Activated CD4-positive, CD25-positive, alpha-beta regulatory T cell (primary cell): ENCODE measurements at places on chromosomes 3 and 15.

DNA sequence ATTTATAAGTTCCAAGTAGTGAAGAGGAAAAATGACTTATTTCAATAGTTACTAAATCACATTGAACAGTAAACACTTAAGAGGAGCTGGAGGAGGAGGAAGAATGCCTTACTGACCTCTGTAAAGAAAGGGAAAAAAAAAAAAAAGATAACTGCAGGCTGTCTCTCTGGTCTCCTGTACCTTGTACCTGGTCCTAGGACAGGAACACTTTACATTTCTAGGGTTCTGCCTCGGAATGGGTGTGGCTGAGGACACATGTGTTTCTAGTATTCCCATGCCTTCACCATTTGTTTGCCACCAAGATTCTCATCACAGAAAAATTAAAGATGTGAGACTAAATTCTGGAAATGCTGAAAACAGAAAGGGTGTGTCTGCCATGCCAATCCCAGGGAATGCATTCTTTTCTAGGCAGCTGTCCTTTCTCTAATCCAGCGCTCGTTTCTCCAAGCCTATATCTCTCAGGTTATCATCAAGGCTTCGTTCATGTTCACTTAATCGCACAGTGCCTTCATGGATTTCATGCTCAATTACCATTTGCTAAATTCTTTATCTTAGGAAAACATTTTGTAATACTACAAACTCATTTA lies 1208.3 kb downstream of the OTOL1 start:
- no peak for DNase-seq

DNA sequence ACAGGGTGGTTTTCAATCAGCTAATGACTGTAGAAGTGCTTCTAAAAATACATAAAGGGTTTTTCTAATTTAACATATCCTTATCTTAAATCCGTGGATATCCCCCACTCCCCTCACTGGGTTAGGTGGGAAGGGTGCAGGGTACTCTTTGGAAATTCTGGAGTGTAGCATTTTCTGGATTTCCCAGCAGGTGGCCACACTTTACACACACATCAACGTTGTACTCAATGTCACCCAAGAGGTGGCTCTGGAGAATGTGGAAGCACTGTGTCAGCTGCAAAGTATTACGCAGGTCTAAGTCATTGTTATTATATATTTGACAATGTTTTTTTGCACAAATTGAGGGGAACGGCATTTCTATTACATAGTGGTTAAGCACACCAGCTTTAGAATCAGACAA lies 168.8 kb downstream of the CHDH start:
- DNase-seq = no peak

GRCh38 chr3:25495304-25495703 lies 67.2 kb downstream of the RARB start:
- DNase-seq = no peak

DNA sequence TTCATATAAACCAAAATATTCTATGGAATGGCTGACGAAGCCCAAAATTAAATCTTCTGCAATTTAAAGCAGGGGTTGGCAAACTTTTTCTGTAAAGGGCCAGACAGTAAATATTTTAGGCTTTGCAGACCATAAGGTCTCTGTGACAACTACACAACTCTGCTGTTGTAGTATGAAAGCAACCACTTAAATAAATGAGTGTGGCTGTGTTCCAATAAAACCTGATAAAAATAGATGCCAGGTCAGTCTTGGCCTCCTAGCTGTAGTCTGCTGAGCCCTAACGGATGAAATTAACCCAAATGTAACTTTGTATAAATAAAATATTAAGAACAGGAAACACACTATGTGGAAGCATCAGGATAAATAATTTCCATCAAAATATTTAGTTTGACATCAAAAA lies 104.2 kb downstream of the FBXL22 start:
- DNase-seq = no peak

DNA sequence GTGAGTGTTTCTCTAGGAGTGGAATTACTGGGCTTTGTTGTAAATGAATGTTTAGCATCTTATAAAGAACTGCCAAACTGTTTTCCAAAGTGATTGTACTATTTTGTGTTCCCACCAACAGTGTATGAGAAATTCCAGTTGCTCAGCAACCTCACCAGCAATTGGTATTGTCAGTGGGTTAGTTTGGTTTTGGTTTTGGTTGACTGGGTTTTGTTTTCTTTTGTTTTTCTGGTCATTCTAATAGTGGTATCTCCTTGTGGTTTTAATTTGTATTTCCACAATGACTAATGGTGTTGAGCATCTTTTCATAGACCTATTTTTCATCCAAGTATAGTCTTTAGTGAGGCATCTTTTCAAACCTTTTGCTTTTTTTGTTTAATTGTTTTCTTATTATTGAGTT lies 27.1 kb downstream of the FILIP1L start:
- DNase-seq = no peak

- no peak for DNase-seq
Observed at GRCh38 chr3:105613120-105613519, 246.4 kb downstream of the ALCAM start.

DNA sequence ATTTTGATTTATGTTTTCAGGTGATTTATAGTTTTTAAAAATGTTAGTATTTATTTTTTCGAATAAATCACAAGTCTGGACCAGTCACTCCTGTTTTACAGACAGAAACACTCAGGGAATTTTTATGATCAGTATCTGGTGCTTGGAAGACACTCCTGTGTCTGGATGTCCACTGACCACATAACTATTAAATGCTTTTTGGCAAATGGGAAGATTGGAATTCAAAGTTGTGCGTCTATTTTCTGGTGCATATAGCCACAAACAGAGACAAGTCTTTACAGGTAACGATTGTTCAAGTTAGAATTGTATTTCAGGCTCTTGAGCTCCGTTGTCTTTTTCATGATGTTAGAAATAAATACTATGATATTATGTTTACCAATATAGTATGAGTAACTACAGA lies 12.2 kb downstream of the CP start:
- DNase-seq = no peak

- DNase-seq = no peak
Observed at GRCh38 chr3:155443815-155444214, 150.3 kb upstream of the STRIT1 start.

DNA sequence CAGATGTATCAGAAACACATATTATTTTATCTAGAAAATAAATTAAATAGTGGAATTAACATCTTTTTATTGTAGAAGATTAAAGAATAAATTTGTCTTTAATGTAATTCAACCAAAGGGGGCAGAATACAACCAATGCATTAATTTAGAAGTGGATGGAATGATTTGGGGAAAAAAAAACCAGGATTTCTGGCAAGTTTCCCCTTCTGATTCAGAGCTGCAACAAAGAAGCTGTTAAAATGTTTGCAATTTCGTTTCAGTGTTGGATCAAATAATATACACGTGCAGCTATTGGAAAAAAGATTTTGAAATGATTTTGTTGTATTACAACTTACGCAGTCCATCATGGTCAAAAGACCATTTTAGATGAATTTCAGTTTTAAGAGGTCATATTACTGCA lies 71.6 kb upstream of the ZNF280D start:
- no peak for DNase-seq

DNA sequence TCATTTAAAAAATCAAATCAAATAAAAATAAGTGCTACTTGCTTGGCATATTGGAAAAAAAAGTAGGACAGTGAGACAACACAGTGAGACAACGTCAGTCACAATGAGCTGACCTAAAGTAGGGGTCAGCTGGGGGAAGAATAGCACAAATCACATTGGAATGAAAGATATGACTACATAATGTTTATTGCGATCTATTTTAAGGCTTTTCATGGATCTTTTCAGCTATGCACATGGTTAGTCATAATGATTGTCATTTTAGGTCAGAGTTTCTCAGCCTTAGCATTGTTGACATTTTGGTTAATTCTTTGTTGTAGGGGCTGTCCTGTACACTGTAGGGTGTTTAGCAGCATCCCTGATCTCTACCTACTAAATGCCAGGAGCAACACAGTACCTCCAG lies 44.5 kb downstream of the CMSS1 start:
- DNase-seq = no peak

GRCh38 chr3:80550174-80550573 lies 782.4 kb upstream of the ROBO1 start:
- no peak for DNase-seq

DNA sequence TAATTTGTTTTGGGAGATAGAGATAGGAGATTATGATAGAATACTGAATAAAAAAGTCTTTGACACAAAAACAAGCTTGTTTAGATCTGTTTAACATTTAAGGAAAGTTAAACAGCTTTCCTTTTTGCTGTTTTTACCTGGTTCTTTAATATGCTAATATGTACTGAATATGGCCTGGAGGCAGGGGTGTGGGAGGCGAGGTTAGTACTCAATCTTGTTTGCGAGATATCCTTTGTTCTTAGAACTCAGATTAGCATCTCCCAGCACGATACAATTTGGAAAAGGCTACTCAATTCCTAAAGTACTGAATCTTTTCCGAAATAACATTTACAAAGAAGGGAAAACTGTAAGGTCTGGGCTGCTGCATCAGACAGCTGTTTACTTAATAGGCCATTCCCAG lies 40.8 kb upstream of the ST3GAL6 start:
- no peak for DNase-seq

DNA sequence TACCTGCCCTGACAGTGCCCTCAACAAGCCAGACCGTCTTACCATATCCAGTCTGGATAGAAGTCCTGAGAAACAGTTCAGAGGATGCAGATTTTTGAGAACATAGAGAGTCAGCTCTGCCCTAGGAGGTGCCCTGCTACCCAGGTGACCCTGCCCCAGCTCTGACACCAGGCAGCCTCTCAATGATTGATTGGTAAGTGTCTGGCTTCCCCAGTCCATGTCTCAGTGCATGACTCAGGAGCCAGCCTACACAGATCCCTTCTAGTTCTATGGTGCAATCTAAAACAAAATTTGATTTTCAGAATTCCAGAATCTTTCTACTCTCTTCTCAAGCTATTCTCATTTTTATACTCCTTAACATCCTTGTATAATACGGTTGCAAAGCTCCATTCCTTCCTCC lies 292.1 kb downstream of the VPS13C start:
- DNase-seq = no peak

DNA sequence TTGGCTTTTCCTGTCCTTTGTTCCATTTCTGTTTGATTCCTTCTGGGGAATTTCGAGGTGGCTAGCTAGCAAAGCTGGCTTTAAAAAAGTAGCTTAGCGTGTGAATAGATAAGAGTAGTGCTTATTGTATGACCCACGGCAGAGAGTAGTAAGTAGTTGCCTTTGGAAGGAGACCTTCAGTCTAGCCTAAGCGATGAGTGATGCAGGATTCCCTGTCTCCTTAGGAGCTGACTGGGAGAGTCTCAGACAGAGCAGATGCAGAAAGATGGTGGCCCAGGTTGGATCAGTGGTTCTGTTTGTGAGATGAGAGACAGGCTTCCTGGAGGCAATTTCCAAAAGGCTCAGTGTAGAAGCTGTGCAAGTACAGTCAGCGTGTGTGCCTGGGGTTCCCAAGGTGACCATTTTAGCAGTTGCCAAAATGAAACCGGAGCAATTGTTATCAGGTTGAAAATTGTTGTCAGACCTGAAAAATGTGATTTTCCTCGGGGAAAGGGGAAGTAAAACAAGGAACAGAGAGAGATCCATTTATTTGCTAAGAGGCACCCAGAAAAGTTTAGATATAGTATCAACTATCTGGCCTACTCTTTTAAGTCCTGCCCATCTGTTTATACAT lies 681 bp upstream of the IL5RA start:
- DNase-seq = no peak

GRCh38 chr3:66423791-66424190 lies 77.0 kb downstream of the LRIG1 start:
- DNase-seq = no peak

DNA sequence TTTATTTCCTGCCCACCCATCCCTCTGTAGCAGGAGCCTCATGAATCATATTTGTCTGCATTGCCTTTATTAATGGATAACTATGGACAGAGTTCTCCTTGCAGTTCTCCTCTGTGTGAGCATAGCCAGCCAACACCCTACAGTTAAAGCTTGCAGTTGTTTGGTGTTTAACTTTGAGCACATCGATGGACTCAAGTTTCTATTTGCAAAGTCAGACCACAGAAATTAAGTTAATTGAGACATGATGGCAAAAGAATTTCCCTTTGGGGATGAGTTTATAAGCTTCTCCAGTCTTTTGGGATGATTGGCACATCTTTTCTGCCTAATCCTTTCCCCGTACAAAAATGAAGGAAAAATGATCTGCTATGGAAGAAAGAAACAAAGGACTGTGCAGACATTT lies 398.9 kb upstream of the THBS1 start:
- DNase-seq = no peak

- DNase-seq = no peak
Observed at GRCh38 chr3:49655731-49656285, 18.3 kb upstream of the APEH start.

- no peak for DNase-seq
Observed at GRCh38 chr15:59819092-59819491, 130.0 kb upstream of the BNIP2 start.

DNA sequence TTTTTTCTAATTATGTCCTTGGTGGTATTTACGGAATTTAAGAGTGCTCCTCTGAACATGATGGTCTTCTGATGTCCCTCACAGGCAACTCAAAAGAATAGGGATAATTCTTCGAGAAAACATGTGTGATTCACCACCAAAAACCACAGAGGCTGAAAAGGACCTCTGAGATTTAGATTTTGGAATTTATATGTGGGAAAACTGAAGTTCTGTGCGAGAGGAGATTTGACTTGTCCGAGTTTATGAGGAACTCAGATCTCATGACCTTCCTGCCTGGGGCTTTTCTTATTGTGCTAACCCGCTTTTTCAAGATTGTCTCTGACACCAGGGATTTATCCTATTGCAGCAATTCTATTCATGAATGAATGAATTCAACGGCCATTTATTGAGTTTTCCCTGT lies 142.4 kb downstream of the FAM43A start:
- DNase-seq = no peak

GRCh38 chr15:63190769-63191649 lies 1.6 kb downstream of the RAB8B start:
- no peak for DNase-seq

GRCh38 chr3:45992821-45993221 lies 2.8 kb downstream of the FYCO1 start:
- no peak for DNase-seq

- DNase-seq = no peak
Observed at GRCh38 chr3:23112491-23112890, 90.6 kb upstream of the UBE2E2 start.

- DNase-seq = no peak
Observed at GRCh38 chr3:72750405-72750965, 97.8 kb downstream of the SHQ1 start.

DNA sequence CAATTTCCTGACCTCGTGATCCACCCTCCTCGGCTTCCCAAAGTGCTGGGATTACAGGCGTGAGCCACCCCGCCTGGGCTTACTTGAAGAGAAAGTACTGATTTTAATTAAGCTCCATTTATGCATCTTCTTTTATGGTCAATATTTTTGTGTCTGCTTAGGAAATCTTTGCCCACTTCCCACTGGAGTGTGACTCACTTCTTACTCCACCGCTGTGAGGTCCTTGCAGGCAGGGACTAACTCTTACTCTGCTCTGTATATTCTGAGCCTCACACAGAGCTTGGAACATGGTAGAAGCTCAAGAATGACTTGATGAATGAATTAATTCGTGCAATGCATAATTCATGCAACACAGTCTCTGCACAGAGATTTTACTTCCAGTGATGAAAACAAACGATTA lies 2.9 kb upstream of the TM4SF19 start:
- DNase-seq = no peak
